ENCODE measurements at places on chromosomes 13 and 19.
A peak's percentile ranks its signal among the peaks of the same experiment; 100 is the strongest.

DNA sequence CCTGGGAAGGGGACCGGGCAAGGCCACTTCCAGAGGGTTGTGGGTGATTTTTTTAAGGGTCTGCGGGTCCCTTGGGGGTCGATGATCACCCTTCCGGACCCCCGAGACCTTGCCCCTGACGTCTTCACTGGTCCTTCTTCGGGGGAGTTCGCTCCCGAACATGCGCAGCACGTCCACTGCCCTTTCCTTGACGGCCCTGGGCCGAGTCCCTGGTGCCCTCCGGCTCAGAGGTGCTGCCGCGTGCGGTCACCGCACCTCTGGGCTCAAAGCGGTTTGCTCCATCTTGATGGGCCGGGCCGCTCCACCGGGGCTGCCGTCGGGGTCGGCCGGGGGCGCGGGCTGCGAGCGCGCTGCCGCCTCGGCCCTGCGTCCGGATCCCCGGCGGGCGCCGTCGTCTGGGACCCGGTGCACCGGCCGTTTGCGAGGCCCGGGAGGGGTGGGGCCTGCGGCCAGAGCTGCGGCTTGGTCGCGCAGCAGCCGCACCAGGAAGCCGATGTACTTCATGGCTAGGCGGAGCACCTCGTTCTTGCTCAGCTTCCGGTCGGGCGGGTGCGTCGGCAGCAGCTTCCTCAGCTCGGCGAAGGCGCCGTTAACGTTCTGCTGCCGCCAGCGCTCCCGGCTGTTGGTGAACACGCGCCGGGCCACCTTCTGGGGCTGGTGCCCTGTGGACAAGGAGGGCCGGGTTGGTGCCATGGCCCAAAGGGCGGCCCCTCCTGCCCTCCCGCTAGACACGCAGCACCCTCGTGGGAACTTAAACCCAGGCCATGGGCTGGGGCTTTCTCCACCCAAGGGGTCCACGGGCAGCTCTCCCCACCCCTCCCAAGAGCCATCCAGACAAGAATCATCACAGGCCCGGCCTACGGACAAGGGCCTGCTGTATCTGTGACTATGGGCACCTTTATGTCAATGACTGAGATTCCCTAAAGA, 3.3 kb downstream of the LYL1 start:
- DNase-seq, result no peak

DNA sequence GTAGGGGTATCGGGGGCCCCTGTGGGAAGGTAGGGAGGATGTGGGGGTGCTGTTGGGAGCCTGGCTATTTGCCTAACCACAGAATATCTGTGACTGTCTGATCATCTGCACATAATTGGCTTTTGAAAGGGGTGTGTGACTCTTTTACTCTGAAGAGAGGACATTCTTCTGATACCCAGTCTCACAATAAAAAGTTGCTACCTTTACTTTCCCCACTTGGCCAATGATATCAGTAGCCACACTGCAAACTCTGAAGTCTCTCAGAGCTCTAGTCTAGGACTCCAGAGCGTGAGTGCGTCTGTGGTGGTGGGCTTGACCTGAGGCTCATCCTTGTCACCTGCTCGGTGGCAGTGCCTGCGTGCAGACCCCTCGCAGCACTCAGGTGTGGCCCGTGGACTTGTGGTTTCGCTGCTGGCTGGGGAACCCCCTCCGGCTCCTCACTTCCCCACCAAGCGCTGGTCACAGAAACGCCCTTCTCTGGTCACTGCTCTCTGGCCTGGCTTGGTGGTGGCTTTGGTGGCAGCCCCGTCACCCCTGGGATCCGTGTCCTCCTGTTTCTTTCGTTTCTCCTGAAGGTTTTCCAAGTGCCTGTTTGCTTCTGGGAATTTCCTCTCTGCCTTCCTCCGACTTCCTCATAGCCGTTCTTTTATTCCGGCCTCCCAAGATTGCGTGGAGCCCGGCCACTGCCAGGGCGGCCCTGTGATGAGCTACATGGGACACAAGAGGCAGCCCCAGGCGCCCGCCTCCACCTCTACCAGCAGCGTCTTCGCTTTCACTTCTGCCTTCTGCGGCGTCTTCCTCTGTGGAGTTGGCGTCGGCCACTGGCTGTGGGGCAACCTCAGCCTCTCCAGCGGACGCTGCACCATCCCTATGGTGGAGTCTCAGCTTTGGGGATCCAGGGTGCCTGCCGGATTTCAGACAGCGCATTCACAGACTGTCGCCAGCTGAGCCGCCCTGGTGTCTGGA, 78.0 kb downstream of the ATP11A start:
- no peak for DNase-seq

DNA sequence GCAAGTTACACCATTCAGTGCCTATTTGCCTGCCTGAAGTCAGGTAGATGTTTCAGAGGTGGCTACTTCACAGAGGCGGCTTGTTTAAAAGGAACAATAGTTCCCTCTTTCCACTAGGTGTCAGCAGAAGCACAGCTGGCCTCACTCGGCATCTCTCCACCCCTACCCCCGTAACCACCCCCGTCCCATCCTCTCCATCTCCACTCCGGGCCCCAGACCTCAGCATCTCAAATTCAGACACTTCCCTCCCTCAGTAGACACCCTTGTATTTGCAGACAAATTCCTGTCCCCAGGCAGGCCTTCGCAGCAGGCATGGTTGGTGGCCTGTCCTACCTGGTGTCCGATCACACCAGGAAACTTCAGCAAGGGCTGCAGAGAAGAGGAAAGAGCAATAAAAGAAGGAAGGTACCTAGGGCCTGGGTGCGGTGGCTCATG, 9.1 kb upstream of the DPP9 start:
- DNase-seq, result no peak

DNA sequence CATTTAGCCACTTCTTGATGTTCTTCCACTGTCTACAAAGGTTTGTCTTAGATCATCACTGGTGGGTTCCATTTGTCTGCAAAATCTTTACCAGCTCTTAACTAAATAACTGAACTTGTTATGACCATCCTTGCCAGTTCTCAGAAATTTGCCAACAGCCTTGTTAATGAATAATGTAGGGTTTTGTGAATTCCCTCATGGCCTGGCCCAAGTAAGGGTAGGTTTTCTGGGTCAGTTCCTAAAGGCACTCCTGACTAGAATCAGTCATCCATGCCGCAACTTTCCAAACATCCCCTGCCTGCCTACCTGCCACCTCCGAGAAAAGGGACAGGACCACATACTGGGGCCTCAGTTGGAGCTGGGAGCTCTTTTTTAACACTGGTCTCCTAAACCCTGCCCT, 4.0 kb downstream of the COL4A1 start:
- DNase-seq, result no peak

DNA sequence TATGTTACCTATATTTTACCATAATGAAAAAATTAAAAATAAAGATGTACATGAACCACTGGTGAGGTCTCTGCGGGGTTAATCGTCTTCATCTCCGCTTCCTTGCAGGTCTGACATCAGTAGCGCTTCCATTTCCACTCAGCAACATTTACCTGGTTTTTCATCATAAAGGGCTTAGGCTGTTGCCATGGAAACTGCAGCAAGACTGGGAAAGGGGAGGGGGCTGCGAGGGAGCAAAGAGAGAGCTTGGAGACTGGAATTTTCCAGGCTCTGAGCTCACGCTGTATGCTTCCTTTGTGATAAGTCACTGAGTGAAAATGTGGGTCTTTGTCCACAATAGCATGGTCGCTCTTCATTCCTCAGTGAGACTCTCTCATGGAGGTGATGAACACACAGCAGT, 136.6 kb upstream of the USP29 start:
- no peak for DNase-seq

DNA sequence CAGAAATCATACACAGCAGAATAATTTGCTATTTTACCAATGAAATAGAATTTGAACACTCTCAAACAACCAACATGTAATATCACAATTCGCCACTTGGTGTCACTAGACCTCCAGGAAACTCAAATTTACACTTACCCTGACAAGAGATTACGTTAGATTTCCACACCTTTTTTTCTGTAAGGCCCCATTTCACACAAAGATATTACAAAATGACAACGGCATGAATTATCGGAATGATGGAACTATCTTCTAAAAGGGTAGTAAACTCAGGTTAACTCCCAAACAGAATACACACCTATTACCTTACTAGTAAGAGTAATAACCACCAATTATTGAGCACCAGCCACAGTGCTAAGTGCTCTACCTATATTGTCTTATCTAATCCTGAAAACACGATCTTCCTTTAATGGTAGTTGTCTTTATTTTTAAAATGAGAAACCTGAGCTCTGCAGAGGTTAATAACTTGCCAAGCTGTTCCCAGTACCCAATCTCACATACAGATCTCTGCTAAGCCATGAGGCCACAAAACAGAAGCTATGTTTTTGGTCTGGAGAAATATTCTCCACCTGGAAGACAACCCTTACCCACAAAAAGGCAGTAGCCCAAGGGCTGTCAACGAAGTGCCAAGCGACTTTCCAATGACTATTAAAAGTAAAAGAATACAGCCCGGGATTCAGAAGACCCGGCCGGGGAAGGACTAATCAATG, 152.4 kb downstream of the DCLK1 start:
- DNase-seq, result peak; percentile 47

DNA sequence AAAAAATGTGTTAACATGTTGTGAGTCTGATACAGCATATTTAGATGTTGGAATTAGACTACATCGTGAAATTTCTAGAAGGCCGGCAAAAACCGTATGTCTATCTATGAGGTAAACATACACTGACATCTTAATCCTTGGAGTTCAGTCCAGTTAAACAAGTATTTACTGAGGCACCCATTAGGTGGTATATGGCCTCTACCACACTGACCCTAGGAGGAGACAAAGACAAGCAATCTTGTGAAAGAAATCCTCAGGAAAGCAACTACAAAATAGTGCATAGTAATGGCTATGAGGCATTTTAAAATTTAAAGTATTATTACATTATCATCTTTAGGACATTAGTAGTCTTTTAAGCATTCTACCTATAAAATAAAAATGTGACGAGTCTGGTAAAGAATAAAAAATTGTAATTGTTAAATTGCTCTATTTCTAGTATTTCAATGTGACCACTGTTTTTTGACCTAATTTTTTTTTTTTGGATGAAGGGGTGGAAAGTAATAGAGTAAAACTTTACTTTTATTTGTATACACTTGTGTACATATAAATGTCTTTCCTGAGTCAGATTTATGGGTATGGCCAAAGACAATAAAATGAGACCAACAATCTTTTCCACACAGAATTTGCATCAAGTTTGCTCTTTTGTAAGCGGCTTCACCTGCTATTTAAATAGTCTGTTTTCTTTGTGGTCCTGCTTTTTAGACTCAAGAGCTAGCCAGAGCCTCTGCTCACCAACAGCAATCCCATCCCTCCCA, 50.5 kb downstream of the KATNAL1 start:
- no peak for DNase-seq

- no peak for DNase-seq
These were observed 26.2 kb downstream of the SLC10A2 start for GRCh38 chr13:103040006-103040405.

DNA sequence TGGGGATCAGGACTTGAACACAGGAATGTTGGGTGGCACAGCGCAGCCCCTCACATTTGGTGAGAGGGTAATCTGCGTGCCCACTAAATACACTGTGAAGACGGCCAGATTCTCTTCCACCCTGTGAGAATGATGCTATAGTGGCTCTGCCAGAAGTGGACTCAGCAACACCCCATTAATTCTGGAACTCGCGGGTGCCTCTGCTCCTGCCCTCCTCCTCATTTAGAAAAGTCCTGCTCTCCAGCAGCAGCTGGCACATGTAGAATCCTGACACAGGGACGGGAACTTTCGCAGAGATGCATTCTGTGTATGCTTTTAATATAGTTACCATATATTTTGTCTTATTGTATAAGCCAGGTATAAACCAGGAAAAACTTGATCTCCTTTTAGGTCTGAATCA, 57.3 kb downstream of the EFNB2 start:
- no peak for DNase-seq

- DNase-seq, result no peak
These were observed 1438.1 kb downstream of the UQCRFS1 start for GRCh38 chr19:27774827-27775226.

DNA sequence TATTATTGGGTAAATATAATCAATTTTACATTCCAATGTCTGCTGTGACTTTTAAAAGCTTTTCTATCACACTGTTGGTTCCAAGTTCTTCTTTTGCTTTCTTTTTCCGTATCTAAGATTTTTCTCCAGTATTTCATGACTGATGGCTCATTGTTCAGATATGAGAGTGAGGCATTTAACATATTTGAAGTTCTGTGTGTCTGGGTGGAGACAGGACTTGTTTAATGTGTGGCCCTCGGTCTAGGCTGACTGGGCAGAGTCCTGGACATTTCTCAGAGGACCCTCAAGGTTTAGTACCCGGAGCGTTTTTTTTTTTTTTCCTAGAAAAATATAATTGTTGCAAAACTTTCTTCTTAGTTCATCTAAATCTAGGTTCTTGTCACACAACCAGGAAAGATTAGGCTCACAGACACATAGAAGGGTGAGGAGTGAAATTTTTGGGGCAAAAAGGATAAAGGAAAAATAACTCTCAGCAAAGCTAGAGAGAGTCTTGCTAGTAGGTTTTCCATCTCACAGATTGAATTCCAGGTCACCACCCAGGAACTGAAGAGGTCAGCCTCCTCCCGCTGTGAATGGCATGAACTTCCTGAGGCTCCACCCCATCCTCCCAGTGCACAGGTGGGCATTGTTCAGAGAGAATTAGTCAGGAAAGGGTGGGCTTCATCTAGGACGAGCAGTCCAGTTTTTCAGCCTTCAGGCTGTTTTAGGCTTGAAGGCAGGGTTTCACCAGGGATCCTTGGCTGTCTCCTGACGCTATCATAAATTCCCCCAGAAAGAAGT, 1002.4 kb upstream of the PCDH9 start:
- DNase-seq, result no peak

GRCh38 chr19:39834287-39834841, 402 bp upstream of the DYRK1B start:
- no peak for DNase-seq

GRCh38 chr19:32354345-32354744, 8.9 kb downstream of the ZNF507 start:
- no peak for DNase-seq

GRCh38 chr19:44718441-44719261, 19.7 kb downstream of the CEACAM16 start:
- DNase-seq, result peak; percentile 87

DNA sequence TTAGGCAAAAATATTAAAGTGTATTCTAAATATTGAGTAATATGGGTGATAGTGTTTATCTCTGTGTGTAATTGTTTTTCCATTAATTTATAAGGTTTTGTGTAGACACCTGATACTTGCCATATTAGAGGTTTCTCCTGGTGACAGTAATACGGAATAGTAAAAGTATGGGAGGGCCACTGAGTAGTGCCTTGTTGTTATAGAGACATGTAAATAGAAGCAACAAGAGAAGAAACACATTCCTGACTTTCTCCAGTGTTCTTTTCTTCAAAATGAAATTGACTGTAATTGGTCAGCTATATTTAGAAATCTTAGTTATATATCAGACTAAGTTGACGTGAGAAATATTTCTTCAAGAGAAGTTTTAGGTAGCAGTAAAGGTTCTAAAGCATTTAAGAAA, 18.5 kb downstream of the RNASEH2B start:
- no peak for DNase-seq

DNA sequence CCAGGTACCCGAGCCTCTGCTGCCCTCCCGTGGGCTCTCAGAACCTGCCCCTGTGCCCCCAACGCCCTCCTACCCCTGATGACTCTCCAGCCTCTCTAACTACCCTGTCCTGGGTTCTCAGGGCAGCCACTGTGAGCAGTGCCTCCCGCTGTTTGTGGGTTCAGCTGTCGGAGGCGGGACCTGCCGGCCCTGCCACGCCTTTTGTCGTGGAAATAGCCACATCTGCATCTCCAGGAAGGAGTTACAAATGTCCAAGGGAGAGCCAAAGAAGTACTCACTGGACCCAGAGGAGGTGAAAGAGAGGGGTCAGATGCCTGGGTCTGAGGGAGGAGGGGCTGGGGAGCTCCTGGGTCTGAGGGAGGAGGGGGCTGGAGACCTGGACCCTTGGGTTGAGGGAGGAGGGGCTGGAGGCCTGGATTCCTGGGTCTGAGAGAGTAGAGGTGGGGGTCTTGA, 20.0 kb downstream of the CNFN start:
- no peak for DNase-seq

Data from right renal cortex interstitium (tissue), 3 donors.